SJCRH30 (cell line): ENCODE measurements at places on chromosomes 2 and 18.

GRCh38 chr18:7846335-7846734, 279.2 kb downstream of the PTPRM start:
- no peak for DNase-seq

- no peak for DNase-seq
Measured at GRCh38 chr2:46143429-46144132, 153.6 kb upstream of the EPAS1 start.

GRCh38 chr2:240447331-240447730, 11.9 kb downstream of the GPC1 start:
- DNase-seq = no peak

DNA sequence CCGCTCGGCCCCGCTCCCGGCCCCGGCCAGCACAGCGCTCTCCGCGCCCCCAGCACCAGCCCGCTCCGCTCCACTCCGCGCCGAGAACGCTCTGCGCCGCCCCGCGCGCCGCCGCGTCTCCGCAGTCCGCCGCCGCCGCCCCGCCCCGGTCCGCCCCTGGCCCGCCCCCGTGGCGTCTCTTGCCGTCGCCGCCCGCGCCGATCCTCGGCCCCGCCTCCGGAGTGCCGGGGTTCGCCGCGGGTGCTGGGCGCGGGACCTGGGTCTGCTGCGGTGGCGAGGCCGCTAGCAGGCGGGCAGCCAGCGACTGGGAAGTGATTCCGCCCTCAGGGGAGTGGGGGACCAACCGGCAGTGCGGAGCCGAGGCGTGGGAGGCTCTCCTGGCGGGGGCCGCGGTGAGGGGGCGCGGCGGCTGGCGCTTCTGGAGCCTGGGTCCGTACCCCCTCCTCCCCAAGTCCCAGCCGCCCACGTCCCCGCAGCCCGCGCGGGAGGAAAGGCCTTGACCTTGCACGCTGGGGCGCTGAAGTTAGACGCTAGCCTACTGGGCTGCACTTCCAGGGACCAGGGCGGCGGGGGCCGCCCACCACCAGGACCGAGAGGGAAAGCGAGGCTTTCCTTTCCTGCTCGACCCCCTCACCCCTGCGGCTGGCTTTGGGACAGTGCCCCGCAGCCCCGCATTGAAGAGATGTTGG, at the start of gene HS6ST1:
Gene HS6ST1, minus strand, starts transcription at position 93 of the 689 bp plus-strand sequence. CDS start 305 bp downstream, outside the sequence.
- peak; percentile 83 for DNase-seq

DNA sequence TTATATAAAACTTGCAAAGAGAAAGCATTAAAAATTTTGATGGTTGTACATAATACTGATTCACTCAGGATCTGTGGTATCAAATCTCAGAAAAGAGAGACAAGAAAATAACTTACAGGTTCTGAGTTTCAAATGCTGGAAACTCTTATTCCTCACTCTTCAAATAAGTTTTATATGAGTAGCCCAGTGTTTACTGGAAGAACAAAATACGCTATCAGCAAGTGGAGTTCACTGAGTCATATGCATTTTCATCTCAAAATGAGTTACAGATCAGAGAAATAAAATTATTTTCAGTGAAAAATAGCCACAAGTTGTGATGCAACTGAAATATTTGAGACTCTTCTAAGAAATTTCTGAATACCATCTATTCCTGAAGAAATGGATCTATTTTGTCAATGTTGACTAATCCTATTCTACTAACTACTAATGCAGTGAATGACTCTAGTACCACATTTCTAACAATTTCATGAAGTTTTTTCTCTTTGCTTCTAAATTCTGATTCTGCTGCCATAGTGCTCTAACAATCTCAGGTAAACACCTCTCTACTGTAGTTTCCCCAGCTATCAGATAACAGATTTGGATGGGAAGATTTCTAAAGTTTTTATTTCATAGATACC, 391.7 kb downstream of the ZEB2 start:
- no peak for DNase-seq

- DNase-seq = no peak
Measured at GRCh38 chr2:105912081-105912480, 167.4 kb downstream of the NCK2 start.

DNA sequence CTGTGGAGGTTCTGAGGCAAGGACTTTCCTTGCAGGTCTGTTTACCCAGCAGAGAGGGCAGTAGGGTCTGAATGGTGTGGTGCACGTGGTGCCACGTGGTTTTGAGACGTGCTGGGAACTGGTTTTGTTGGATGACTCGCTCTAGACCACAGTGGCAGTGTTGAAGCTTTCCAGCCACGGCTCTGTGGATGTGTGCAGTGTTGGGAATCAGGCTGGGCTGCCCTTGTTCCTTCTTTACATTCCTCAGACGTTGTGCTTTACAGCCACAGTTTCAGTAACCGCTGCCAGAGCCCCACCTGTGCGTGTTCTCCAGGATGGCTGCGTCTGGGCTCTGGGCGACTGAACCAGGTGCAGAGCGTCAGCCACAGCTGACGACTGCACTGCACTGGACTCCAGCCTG, 8.2 kb downstream of the CTDP1 start:
- DNase-seq = no peak

- no peak for DNase-seq
Measured at GRCh38 chr2:71243634-71244301, 16.9 kb upstream of the PAIP2B start.

GRCh38 chr18:63111671-63112402, 207.7 kb downstream of the BCL2 start:
- no peak for DNase-seq
